ENCODE measurements at places on chromosomes 2 and 18.
A peak's percentile ranks its signal among the peaks of the same experiment; 100 is the strongest.

GRCh38 chr2:193584522-193584938 lies 1389.8 kb upstream of the TMEFF2 start:
- DNase-seq: no peak

GRCh38 chr2:17793803-17794354 lies 22.4 kb upstream of the MSGN1 start:
- peak; percentile 32 for DNase-seq

- no peak for DNase-seq
Measured at GRCh38 chr18:34848695-34849094, 138.6 kb downstream of the DTNA start.

DNA sequence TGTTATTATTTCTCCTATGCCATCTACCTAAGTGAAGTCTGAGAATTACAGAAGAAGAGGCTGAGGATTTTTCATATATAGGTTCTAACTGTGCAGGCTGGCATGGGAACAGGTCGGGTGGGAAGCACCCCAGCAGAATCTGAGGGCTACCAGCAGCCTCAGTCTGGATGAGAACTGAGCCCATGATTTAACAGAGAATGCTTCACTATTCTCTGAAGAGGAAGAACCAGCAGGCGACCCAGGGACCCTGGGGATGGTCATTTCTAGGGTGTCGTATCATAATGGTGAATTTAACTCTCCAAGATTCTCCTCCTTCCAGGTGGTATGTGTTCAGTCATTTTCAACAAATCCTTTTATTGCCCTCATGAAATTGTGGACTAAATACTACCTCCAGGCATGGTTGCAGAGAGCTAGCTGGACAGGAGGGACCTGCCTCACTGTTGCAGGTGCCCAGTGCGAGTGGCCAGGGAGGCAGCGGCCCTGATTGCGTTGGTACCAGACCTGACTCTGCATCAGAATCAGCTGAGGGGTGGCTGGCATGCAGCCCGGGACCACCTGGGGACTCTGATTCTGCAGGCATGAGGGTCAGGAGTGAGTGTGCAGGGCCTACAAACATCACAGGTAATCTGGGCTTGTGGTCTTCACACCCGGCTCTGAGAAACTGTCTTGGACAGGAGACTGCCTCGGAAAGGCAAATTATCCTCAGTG lies 272.2 kb downstream of the TSN start:
- no peak for DNase-seq

DNA sequence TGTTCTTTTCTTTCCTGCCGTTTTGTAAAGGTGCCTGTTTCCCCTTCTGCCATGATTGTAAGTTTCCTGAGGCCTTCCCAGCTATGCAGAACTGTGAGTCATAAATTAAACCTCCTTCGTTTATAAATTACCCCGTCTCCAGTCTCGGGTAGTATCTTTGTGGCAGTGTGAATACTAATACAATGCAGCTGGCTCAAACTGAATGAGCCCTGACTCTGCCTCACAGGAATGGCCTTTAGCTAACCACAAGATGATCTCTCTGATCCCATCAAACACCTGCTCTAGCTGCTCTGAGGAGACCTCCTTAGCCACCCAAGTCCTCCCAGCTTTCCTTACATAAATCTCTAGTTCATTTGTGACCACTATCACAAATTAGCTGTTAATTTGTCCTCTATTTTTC lies 41.5 kb upstream of the CAB39 start:
- DNase-seq: peak; percentile 48

- DNase-seq: no peak
Measured at GRCh38 chr2:215817046-215817445, 196.3 kb downstream of the MREG start.

DNA sequence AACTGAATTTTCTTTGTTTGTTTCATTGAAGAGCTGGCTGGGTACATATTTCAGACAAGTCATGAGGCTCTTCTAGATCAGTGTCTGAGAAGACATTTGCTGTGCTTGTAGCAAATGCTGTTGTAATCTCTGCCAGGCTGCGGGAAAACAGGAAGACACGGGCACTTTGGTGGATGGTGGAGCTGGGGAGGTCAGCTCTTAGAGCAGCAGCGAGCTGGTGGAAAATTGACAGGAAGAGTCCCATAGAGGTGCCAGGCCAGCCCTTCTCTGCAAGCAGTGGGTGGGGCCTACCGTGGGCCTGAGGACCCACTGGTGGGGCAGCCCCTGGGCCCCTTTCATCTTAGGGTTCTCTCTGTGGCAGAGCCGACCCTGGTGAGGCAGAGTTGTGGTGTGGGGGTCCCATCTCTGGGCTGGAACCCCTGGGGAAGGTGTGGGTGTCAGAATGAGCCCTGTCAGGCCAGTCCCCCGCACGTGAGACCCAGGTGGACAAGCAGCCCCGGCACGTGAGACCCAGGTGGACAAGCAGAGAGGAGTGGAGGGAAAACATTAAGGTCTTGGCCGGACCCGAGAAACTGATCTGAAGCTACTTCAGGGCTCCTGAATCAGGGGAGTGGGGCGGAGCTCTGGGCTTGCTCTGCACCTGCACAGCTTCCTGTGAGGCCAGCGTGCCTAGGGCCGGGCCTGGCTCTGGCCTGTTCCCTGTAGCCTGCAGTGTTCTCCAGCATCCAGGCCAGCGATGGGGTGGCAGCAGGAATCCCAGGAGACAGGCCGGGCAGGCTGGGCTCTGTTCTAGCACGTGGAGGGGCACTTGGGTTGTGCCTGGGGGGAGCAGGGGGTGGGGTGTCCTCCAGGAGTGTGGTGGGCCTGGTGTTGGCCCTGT lies 273.5 kb upstream of the HDAC4 start:
- no peak for DNase-seq

DNA sequence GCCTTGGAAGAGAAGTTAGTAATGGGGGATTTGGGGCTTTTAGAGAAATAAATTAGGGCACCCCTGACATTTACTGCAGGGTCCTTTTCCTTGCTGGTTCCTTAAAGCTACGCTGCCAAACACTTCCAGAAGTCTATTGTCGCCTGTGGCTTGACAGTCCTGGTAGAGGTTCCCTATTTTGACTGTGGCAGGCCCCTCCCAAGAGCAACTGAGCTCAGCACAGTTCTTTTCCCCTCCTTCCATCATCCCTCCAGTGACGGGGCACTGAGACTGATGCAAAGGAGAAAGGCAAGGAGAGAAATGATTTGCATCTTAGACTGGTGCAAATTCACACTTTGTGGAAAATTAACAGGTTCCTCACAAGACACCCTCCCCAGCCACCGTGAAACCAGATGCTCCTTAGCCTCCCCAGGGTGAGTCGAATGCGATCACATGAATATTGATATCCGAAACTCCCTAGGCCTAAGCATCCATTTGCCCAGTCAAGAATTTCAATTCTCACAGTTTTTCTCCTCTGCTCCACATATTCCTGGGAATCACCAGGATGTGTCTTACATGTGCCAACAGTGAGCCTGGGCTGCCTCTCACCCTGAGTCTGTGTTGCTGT lies 45.4 kb downstream of the RABL2A start:
- DNase-seq: no peak

GRCh38 chr2:6113786-6114185 lies 421.6 kb downstream of the SOX11 start:
- no peak for DNase-seq

DNA sequence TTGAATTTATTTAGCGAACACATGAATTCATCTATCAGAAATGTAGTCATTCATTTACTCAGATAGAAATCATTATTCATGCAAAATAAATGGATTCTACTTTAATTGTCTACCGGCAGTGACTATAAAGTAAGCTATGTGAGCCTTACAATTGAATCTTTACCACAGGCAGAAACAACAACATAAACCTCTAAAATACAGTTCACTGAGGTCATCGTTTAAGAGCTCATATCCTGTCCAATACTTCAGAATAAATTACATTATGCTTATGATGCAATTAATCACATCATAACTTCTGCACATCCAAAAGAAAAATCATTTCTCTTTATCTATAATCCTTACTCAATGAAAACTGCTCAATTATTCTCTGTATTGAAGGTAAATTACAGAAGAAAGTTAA lies 244.7 kb downstream of the HNMT start:
- DNase-seq: no peak

- DNase-seq: no peak
Measured at GRCh38 chr2:70905443-70906421, 30.0 kb upstream of the ATP6V1B1 start.

DNA sequence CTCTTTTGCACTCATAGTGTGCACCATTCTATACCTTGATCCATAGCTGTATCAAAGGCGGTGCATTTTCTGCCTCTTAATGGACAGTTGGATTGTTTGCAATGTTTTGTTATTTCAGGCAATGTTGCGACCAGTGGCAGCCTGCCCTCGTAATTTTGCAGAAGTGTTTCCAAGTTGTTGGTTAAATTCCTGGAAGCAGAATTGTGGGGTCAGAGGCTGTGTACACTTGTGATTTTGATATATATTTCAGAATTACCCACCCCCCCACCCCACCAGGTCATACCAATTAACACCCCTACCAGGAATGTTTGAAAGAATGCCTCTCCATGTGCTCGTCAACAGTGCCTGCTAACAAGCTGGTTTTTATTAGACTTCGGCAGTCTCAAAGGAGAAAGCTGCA lies 32.4 kb upstream of the IL1R1 start:
- DNase-seq: peak; percentile 84

DNA sequence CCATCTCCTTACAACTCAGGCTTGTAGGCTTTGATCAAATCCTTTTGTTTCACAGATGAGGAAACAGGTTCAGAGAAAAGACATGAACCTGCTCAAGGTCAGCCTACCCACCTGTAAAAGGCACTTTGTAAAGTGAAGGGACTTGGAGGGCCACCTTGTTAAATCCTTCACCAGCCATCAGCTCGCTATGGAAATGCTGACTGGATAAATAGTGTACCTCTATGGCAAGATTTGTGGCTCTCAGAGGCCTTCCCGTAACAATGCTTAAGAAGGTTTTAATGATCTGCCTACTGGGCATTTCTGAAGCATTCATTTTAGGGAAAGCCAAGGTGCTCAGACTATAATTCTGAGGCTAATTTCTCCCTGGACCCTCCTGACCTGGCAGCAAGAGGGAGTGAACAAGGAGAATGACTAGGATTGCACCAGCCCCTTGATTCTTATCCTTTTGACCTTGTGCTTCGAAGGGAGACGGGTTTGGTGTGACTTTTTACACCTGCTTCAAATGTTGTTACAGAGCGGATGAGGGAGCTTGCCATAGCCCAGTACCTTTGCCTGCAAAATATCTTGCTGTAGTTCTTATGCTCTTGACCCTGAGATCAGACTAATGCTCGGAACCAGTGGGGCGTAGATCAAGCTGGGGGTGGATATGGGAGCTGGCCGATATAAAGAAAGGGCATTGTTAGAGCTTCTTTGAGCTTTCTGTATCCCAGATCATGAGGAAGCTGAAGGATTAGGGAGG lies 90.9 kb upstream of the CXCR4 start:
- DNase-seq: no peak

- DNase-seq: no peak
Measured at GRCh38 chr2:208057108-208057507, 31.8 kb upstream of the PLEKHM3 start.

GRCh38 chr18:26290385-26290784 lies 64.1 kb downstream of the TAF4B start:
- no peak for DNase-seq

GRCh38 chr2:226338825-226339224 lies 460.8 kb downstream of the IRS1 start:
- peak; percentile 58 for DNase-seq

DNA sequence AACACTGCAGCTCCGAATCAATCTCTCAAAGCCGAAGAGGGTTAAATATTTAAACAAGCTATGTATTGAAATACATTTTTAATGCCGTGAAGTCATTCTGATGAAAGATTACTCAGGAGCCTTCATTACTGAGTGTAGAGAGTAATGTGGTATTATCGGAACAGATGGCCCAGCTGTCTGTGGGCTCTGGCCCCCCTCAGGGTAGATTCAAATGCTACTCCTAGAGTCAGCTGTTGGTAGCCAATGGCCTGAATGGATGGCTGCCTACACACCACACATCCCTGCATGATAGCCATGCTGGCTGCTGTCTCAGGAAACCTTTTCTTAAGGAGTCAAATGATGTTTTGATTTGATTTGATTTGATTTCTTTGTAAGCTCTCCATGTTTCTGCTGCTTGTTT lies 732.3 kb upstream of the CELF4 start:
- DNase-seq: no peak

DNA sequence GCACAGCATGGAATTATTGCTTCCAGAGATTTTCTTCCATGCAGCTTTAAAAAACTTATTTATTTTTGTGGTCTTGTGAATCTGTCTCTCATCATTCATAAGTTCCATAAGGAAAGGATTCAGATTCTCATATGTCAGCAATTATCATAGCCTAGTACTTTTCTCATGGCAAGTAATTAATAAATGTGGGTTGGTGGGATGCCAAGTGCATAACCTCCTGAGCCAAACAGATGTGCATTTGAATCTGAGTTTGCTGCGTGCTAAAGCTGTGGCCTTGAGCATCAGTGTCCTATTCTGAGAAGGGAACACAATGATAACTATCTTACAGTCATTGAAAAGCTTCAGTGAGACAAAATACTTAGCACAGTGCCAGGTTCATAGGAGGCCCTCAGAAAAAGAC lies 331.9 kb downstream of the PDE11A start:
- DNase-seq: peak; percentile 74

DNA sequence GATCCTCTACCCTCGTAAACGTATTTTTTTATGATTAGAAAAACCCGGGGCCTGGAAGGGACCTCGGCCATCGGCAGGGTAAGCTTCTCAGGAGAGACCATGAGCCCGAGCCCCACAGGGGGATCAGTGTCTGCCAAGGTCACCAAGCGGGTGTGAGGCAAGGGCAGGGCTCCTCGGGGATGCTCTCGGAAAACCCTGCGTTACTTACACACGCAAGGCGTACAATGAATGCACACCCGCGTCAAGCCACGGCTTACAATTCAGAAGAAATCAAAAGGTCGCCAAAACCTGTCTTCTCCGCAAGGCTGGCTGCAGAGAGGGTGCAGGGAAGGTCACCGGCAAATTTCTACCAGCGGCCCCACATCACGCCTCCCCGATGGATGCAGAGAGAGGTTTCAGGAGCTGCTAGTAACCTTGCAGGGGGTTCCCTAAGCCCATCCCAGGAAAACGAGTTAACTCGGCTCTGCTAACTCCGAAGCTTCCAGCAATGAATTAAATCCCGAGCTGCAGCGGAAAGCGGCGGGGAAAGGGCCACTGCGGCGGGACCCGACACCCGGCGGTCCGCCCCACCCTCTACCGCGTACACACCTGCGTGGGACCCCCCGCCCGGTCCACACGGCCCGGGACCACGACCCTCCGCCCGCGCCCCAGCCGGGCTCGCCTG lies 638 bp downstream of the ST3GAL5 start:
- DNase-seq: no peak

- DNase-seq: peak; percentile 79
Measured at GRCh38 chr2:72561621-72562318, 264.1 kb downstream of the EXOC6B start.

DNA sequence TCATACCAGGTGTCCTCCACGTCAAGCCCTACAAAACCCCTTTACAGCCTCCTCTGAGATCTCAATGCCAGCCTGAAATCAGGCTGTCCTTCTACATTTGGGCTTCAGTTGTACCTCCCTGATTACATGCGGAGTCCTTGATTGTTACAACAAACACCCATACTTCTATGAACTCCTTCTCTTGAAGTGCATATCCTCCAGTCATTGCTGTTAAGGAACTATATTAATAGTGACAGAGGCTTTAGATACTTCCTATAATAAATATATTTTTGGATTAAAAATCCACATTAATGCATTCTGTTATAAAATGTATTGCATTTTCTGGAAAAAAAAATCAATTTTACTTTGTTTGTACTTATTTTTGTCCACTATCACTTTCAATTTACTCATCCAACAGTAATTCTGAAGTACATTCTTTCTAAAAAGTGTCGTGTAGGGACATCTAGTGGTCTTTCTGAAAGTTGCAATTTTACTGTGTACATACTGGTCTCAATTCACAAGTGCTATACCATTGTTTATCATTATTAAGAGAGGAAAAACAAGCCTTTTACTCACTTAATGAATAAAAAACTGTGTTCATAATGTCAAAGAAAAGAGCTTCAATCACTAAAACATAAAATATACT lies 316.4 kb downstream of the DSEL start:
- peak; percentile 61 for DNase-seq
